ENCODE measurements at places on chromosomes 1 and 21.

GRCh38 chr1:9319789-9320519, 27.3 kb downstream of the SPSB1 start:
- H3K27ac ChIP-seq: peak overlapping the region; percentile 94
- H3K4me1 ChIP-seq: peaks cover 30% of the 10 kb centered on the region
- peak; percentile 31 for DNase-seq
- H3K36me3 ChIP-seq: no peaks in the 10 kb centered on the region
- no peak overlapping the region for H3K4me3 ChIP-seq
- no peaks in the 10 kb centered on the region for H3K27me3 ChIP-seq

GRCh38 chr1:186183219-186183618, 191.8 kb downstream of the TPR start:
- no peak for DNase-seq
- no peak overlapping the region for H3K27ac ChIP-seq
- H3K36me3 ChIP-seq: no peaks in the 10 kb centered on the region
- H3K4me1 ChIP-seq: 0 out of 2 replicates have a peak, but pooled peaks cover 4% of the 10 kb centered on the region
- no peaks in the 10 kb centered on the region for H3K27me3 ChIP-seq
- H3K4me3 ChIP-seq: no peak overlapping the region

GRCh38 chr1:221863635-221864034, 121.7 kb upstream of the DUSP10 start:
- no peak overlapping the region for H3K4me3 ChIP-seq
- DNase-seq: no peak
- no peak overlapping the region for H3K27ac ChIP-seq
- H3K4me1 ChIP-seq: no peaks in the 10 kb centered on the region
- H3K27me3 ChIP-seq: no peaks in the 10 kb centered on the region

DNA sequence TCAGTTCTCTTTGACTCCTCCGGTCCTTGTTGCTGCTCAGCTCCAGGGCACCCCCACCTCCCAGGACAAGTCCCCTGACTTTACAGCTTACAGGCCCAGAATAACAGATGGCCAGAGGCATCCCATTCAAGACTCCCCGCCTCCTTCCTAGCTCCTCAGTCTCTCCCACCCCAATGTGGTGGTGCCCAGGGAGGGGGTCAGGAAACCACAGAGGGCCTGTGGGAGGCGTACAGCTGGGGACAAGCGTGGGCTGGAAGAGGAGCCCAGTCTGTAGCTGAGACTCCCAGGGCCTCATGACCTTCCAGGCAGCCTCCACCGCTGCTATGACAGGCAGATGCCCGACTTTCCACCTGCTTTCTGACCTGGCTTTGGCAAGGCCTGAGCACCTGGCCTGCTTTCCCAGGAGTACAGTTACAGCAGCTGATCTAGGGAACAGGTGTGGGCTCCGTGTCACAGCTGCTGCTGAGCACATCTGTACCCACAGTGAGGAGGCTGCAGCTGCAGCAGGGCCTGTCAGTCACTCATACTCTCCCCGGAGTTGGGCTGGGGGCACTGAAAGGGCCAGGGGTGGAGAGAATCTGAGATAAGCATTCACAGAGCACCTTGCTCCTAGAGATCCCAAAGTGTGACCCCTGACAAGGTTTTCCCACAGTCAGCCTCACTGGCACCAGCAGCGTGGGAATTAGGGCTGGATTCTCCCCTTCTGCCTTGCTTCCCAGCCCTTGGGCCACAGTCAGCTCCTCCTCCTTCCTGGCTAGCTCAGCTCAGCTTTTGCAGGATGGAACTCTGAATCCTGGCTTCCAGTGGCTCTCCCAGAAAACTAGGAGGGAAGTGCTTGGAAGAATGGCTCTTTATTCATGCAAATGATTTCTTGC, 7.1 kb upstream of the NAV1 start:
- H3K27ac ChIP-seq: no peak overlapping the region
- no peak for DNase-seq
- peaks cover 9% of the 10 kb centered on the region for H3K27me3 ChIP-seq
- H3K36me3 ChIP-seq: no peaks in the 10 kb centered on the region
- peaks cover 23% of the 10 kb centered on the region for H3K4me1 ChIP-seq

GRCh38 chr1:216183454-216183853, 239.8 kb downstream of the USH2A start:
- H3K27ac ChIP-seq: no peak overlapping the region
- no peak for DNase-seq
- no peaks in the 10 kb centered on the region for H3K27me3 ChIP-seq
- no peak overlapping the region for H3K4me3 ChIP-seq
- no peaks in the 10 kb centered on the region for H3K36me3 ChIP-seq
- peaks cover 52% of the 10 kb centered on the region for H3K4me1 ChIP-seq

- H3K4me3 ChIP-seq: no peak overlapping the region
- no peak overlapping the region for H3K27ac ChIP-seq
- peaks cover 23% of the 10 kb centered on the region for H3K4me1 ChIP-seq
- DNase-seq: no peak
Observed at GRCh38 chr1:182784556-182785171, 4.9 kb upstream of the NPL start.

GRCh38 chr1:58465825-58466629, 80.5 kb downstream of the OMA1 start:
- no peak for DNase-seq
- H3K4me1 ChIP-seq: peaks cover 23% of the 10 kb centered on the region
- H3K4me3 ChIP-seq: no peak overlapping the region
- no peaks in the 10 kb centered on the region for H3K27me3 ChIP-seq
- H3K36me3 ChIP-seq: no peaks in the 10 kb centered on the region

DNA sequence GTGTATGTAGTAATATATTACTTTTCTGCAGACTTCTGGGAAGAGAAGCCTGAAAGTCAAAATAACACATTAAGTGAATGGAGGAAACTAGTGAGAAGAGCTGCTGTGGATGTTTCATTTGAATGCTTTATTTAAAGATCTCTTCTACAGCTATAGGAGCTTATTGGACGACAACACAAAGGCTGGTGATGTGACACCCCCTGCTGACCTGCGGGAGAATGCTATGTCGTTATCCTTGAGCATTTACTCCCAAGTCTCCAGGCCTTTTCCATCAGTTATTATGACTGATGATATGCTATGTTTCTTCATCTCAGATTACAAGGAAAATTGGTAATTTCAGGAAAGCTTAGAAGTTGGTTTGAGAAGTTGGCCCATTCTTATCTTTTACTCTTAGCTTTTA, 22.3 kb upstream of the PLA2G4A start:
- no peak overlapping the region for H3K27ac ChIP-seq
- H3K27me3 ChIP-seq: no peaks in the 10 kb centered on the region
- H3K36me3 ChIP-seq: no peaks in the 10 kb centered on the region
- peak; percentile 33 for DNase-seq
- no peak overlapping the region for H3K4me3 ChIP-seq

- H3K4me3 ChIP-seq: no peak overlapping the region
- no peaks in the 10 kb centered on the region for H3K27me3 ChIP-seq
- H3K36me3 ChIP-seq: peaks cover 2% of the 10 kb centered on the region
- no peaks in the 10 kb centered on the region for H3K4me1 ChIP-seq
Observed at GRCh38 chr1:155285063-155285462, 7.8 kb downstream of the HCN3 start.

GRCh38 chr1:15559189-15559810, 25.6 kb downstream of the AGMAT start:
- no peak overlapping the region for H3K4me3 ChIP-seq
- H3K4me1 ChIP-seq: no peaks in the 10 kb centered on the region
- peak overlapping the region; percentile 12 for H3K27ac ChIP-seq
- peaks cover 30% of the 10 kb centered on the region for H3K36me3 ChIP-seq
- no peak for DNase-seq

GRCh38 chr1:224737353-224737727, 121.2 kb downstream of the CNIH3 start:
- no peak overlapping the region for H3K27ac ChIP-seq
- H3K4me1 ChIP-seq: peaks cover 72% of the 10 kb centered on the region
- H3K36me3 ChIP-seq: no peaks in the 10 kb centered on the region
- no peak for DNase-seq
- H3K4me3 ChIP-seq: no peak overlapping the region

GRCh38 chr21:42218836-42219605, at the start of gene ABCG1:
Gene ABCG1, plus strand, starts transcription at chr21:42219140. Its CDS starts 123 bp downstream, at chr21:42219263.
- no peak within 1 kb of the TSS for H3K27ac ChIP-seq
- H3K36me3 ChIP-seq: no peaks in the 10 kb centered on the region
- H3K27me3 ChIP-seq: peaks cover 63% of the 10 kb centered on the region
- DNase-seq: peak; percentile 78

- no peak overlapping the region for H3K4me3 ChIP-seq
- DNase-seq: no peak
- no peaks in the 10 kb centered on the region for H3K4me1 ChIP-seq
Observed at GRCh38 chr1:102336602-102337001, 339.9 kb upstream of the OLFM3 start.

DNA sequence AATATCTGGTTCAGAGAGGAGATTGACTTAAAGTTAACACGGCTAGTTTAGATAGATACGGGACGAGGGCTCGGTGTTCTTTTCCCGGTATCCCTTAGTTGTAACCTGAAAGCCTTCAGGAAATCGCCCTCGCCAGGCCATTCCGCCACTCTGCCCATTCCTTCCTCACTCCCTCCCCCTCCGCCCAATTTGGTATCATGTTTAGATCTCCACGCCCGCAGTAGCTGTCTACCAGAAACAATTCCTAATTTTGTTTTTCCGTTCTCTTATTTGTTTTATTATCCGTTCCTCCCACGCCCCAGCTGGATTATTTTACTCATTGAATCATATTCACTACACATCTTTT, 685 bp upstream of the VAMP4 start:
- H3K4me1 ChIP-seq: peaks cover 41% of the 10 kb centered on the region
- H3K4me3 ChIP-seq: peak overlapping the region; percentile 100

- no peaks in the 10 kb centered on the region for H3K27me3 ChIP-seq
- H3K36me3 ChIP-seq: no peaks in the 10 kb centered on the region
- no peak overlapping the region for H3K4me3 ChIP-seq
- H3K4me1 ChIP-seq: peaks cover 6% of the 10 kb centered on the region
- no peak overlapping the region for H3K27ac ChIP-seq
Observed at GRCh38 chr1:211082824-211083223, 51.1 kb downstream of the KCNH1 start.

GRCh38 chr1:180969434-180969833, 53.2 kb downstream of the STX6 start:
- H3K4me1 ChIP-seq: no peaks in the 10 kb centered on the region
- no peak for DNase-seq
- no peaks in the 10 kb centered on the region for H3K27me3 ChIP-seq
- peaks cover 55% of the 10 kb centered on the region for H3K36me3 ChIP-seq
- no peak overlapping the region for H3K27ac ChIP-seq
- no peak overlapping the region for H3K4me3 ChIP-seq

DNA sequence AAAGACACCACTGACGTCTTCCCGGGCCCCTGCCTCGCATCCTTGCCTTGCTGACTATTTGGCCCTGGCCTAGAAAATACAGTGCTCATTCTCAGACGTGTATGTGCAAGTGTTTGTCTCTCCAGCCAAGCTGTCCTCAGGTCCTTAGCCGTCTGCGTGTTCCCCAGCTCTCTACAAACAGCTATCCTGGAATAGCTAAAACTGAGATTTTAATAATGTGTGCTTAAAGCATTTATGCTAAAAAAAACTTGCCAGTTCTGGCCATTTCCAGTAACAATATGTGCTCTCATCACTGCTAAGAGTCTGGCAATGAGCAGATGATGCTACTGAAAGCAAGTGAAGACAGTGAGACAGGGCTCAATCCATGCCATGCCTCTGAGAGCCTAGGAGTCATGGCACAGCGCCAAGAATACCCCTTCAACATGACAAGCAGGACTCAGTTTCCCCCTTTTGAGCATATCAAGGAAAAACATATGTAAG, 55.7 kb downstream of the IRF2BP2 start:
- no peaks in the 10 kb centered on the region for H3K27me3 ChIP-seq
- peaks cover 6% of the 10 kb centered on the region for H3K4me1 ChIP-seq
- no peak overlapping the region for H3K4me3 ChIP-seq
- no peak overlapping the region for H3K27ac ChIP-seq
- DNase-seq: no peak

DNA sequence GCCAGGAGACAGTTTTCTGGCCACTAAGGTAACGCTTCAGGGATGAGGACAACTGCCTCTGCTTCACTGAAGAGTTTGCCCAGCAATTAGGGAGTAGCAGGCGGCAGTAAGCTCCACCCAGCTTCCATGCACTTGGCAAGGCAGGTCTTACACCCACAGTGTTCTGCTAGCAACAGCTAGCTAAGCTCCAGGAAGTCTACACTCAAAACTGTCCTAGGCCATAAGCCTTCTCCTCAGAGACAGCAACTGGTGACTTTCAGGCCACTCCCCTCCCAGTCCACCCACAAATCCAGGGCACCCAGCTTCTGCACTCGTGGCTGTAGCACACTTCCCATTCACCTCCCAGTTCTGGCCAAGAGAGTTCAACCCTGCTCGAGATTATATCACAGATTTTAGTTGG, 47.3 kb downstream of the KMO start:
- no peaks in the 10 kb centered on the region for H3K4me1 ChIP-seq
- DNase-seq: no peak
- H3K27me3 ChIP-seq: no peaks in the 10 kb centered on the region
- peaks cover 3% of the 10 kb centered on the region for H3K36me3 ChIP-seq
- H3K27ac ChIP-seq: no peak overlapping the region
- no peak overlapping the region for H3K4me3 ChIP-seq

Data from WTC11 (cell line).